ENCODE measurements at places on chromosomes 2 and 18.

GRCh38 chr2:183488421-183488820 lies 364.2 kb downstream of the NUP35 start:
- no peak for DNase-seq

DNA sequence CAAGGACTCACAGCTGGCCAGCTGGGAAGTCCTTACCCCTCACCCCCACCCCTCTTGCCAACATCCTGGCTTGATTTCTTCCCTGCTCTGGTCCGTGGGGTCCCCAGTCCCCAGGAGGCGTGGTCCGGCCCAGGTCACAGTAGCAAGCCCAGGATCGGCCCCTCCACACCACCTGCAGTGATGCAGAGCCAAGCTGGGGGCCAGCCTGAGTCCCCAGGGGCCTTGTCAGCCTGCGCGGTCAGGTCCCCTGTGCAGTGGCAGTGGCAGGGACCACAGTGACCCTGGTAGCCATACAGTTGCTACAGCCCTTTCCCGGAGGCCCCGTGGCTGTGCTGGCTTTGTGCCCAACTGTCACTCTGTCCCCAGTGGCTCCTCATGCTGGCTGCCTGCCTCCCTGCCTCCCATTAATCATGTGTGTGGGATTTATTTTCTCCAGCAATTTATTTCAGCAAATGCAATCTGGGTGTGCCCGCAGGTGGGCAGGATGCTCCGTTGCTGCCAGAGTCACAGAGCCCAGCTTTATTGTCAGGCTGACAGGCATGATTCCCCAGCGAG lies 8.8 kb upstream of the PRSS56 start:
- no peak for DNase-seq

DNA sequence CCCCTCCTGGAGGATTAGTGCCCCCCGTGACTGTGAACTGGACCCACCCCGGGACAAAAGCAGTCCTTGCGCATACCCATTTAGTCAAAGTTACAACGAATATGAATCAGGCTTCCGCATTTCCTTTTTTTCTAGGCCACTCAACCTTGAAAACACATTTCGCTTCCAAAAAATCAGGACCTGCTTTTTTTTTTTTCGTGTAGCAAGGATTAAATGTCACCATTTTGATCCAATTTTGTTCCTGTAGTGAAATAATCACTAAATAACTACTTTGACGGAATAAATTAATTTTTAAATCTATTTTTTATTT lies 464 bp upstream of the FTCDNL1 start:
- no peak for DNase-seq

- DNase-seq: no peak
Observed at GRCh38 chr18:3972291-3972930, 482.7 kb downstream of the DLGAP1 start.

DNA sequence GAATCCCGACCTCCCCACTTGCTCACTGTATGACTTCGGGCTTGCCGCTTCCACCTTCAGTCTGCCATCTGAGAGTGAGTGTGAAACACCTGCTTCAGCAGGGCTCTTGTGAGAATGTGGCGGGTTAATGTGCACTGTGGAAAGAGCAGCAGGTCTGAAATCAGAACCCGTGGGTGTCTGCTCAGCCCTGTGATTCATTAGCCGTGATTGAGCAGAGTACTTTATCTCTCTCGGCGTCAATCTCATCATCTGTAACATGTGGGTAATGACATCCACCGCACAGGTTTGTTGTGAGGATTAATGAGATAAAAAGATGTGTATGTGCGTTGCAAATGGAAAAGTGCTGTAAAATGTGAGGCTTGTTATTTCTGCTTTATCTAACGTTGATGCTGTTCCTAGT lies 128.6 kb downstream of the LRATD1 start:
- DNase-seq: no peak

Data from activated naive CD8-positive, alpha-beta T cell treated with anti-CD3 and anti-CD28 coated beads, Interleukin-2, amount 50 U/mL, for 24 hours (primary cell).